Stimulated activated CD4-positive, alpha-beta T cell treated with anti-CD3 and anti-CD28 coated beads, Interleukin-15, amount 100 ng/mL, for 1 hour (primary cell): ENCODE measurements at places on chromosomes 3 and 15.

GRCh38 chr3:176776622-176777175, 420.6 kb downstream of the TBL1XR1 start:
- no peak for DNase-seq

GRCh38 chr3:46314517-46314916, 39.4 kb upstream of the CCR2 start:
- DNase-seq: no peak

- DNase-seq: no peak
These were observed 8.9 kb upstream of the CCDC50 start for GRCh38 chr3:191320316-191320715.

GRCh38 chr15:85837881-85838280, 43.2 kb upstream of the KLHL25 start:
- no peak for DNase-seq

- no peak for DNase-seq
These were observed 57.0 kb downstream of the ISG20 start for GRCh38 chr15:88695691-88696251.

GRCh38 chr3:123340336-123340735, 108.6 kb downstream of the ADCY5 start:
- DNase-seq: no peak

- DNase-seq: no peak
These were observed 10.3 kb downstream of the TM2D3 start for GRCh38 chr15:101641894-101642293.

GRCh38 chr3:49662021-49662420, 12.1 kb upstream of the APEH start:
- no peak for DNase-seq

- DNase-seq: no peak
These were observed 107.7 kb upstream of the EIF1B start for GRCh38 chr3:40201770-40202169.

DNA sequence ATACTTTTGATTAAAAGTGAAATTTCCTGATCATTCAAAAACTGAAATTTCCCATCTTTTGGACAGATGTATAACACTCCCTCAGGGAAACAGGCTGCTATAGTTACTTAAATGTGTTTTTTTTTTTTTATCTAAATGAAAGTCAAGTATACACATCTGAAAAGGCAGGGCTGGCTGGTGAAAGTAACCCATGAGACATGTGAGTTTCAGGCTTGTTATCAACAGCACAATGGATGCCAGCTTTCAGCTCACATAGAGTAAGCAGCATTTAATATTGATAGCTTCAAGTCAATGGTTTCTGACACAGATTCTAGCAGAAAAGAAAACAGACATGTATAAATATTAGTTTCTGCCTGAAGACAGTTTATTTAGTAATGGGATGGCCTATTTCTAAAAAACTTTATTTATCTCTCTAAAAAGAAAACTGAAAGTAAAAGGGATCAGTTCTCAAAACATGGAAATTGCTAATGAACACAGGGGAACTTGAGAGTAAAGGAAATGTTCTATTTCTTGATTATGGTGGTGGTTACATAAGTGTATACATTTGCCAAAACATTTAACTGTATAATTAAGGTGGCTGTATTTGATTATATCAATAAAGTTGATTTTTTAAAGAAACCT, 89.7 kb upstream of the CMC1 start:
- no peak for DNase-seq

GRCh38 chr15:86231864-86232721, 152.4 kb downstream of the AGBL1 start:
- peak; percentile 1 for DNase-seq

- DNase-seq: no peak
These were observed 60.8 kb downstream of the RYK start for GRCh38 chr3:134189849-134190248.

- DNase-seq: no peak
These were observed 134.0 kb downstream of the PGPEP1L start for GRCh38 chr15:98873441-98874218.

GRCh38 chr3:58743296-58743695, 76.7 kb upstream of the FAM3D start:
- no peak for DNase-seq

GRCh38 chr3:39028546-39028945, 23.2 kb downstream of the SCN11A start:
- DNase-seq: no peak

DNA sequence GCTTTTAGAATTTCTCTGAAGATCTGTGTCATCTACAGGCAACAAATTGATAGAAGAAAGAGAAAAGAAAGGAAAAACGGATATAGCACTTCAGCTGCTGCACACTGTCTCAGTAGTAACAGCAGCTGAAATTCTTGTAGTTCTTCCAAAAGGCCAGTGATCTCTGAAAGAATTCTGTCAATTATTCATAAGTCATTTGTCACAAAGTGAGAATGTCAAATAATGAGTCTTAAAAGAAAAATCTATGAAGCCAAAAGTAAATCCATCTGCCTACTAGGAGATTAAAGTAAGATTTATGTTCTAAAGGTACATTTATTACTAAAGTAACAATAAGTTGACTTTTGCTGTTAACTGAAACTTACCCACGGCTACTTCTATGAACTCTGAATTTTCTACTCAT, 24.6 kb downstream of the IFT80 start:
- no peak for DNase-seq

GRCh38 chr3:149654188-149654601, 3.6 kb downstream of the WWTR1 start:
- DNase-seq: no peak

GRCh38 chr3:50090984-50091383, 2.3 kb downstream of the RBM5 start:
- DNase-seq: no peak

DNA sequence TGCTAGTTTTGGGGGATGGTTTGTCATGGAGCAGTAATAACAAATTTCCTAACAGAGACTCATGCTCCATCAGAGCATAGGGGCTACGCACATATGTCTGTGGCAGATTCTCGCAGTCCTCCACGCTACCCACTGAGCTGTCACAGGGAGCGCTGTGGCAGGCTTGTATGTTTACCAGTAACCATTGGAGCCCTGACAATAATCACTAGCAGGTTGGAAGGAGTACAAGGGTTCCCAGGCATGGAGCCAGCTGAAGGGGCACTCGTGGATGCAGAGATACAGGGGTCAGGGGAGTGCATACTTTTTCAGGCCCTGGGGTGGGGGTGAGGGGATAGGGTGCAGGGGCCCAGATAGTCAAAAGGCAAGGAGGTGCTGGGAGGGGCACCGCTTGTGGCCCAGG, 7.9 kb upstream of the GP9 start:
- no peak for DNase-seq

- DNase-seq: no peak
These were observed 212.1 kb upstream of the P2RY1 start for GRCh38 chr3:152622811-152623167.

DNA sequence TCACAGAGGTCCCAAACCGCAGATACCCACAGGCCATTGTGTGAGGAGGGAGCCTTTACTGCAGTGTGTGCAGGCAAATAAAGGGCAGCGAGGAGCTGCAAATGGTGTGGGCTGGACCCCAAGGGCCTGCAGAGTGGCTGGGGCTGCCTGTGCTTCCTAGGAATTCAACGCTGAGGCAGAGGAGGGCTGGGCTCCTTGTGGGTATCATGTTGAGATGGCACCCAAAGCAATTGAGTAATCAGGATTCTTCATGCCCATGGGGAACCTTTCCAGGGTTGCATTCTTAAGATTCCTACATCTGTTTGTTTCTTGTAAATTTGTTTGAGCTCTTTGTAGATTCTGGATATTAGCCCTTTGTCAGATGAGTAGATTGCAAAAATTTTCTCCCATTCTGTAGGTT, 85.4 kb upstream of the LIPC start:
- DNase-seq: no peak

GRCh38 chr3:110886222-110886893, 185.3 kb upstream of the NECTIN3 start:
- no peak for DNase-seq

- no peak for DNase-seq
These were observed 17.2 kb downstream of the CASR start for GRCh38 chr3:122200661-122201060.

DNA sequence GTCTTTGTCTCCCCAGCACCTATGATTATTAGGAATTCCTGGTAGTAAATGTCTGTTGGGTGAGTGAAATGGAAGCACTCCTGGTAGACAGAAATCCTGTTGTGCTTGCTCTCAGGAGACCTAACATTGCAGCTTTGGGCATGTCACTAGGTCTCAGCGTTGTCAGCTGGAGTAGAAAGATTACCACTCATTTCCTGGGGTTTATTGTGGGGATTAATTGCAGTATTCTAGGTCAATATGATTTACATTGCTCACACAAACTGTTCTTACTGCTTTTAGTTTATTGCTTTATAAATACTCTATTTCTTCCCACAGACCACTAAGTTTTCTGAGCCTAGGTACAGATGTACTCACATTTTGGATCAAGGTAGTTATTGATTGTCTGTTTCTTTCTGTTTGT, 5.1 kb downstream of the TSEN2 start:
- DNase-seq: no peak

DNA sequence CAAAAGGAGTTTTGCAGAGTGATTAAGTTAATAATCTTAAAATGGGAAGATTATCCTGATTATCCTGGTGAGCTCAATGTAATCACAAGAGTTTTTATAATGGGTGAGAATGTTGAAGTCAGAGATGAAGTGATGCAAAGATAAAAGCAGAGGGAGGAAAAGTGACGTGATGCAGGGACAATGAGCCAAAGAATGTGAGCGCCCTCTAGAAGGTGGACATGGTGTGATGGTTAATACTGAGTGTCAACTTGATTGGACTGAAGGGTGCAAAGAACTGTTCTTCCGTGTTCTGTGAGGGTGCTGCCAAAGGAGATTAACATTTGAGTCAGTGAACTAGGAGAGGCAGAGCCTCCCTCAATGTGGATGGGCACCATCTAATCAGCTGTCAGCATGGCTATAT, 569.6 kb upstream of the AGTR1 start:
- no peak for DNase-seq

DNA sequence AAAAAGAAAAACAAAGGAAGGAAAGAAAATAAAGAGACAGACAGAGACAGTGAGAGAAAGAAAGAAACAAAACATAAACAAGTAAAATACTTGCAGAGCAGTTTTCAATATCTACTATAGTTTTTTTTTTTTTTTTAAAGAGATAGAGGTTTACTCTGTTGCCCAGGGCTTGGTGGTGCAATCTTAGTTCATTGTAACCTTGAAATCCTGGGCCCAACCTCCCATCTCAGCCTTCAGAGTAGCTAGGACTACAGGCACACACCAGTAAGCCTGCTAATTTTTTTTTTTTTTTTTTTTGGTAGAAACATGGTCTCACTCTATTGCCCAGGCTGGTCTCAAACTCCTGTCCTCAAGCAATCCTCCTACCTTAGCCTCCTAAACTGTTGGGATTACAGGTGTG, 23.1 kb downstream of the CLASP2 start:
- DNase-seq: no peak

- no peak for DNase-seq
These were observed 166.6 kb downstream of the SATB1 start for GRCh38 chr3:18258492-18258891.

DNA sequence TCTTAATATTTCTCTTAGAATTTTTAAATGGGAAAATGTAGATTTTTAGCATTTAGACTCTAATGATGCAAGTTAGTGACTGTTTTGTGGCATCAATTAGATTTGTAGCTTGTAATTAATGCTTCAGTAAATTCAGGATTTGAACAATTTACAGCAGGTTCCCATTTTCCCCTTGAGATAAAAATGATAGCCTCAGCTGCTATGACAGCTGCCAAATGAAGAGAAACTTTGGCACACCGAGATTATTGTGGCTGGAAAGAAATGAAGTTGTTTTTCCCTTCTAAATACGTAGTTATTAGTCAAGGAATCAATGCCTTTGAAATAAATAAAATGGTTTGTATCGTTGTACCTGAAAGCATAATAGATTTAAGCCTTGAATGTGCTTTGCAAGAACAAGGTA, 206.4 kb upstream of the P2RY1 start:
- no peak for DNase-seq

DNA sequence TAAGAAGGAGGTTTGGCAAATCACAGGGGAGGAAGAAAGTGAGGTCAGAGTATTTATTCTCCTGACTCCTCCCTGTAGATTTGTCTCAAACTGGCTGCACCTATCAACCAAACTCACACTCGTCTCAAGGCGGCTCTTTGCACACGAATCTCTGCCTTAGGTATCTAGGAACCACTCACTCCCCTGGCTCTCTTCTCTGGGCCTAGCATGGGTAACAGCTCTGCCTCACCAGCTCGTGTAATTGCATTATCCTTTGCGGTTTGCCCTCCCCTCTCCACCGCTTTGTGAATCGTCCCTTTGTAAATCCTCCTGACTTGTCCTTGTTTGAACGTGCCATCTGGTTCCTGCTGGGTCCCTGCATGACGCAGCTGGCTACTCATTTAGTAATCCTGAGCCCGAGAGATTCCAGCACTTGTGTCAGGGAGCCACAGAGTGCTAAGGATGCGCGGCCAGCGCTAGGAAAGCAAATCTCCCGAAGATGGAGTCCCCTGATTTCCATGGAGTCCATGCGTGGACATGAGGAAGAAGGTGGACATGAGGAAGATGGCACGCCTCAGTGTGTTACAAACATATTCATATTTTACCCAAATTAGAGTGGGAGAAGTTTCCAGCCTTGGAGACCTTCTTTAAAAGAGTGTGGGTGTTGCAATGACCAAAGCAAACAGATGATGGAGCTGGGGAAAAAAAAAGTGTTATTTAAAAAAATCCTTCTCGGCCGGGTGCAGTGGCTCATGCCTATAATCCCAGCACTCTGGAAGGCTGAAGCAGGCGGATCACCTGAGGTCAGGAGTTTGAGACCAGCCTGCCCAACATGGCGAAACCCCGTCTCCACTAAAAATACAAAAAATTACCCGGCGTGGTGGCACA, 26.7 kb downstream of the NRROS start:
- DNase-seq: no peak

DNA sequence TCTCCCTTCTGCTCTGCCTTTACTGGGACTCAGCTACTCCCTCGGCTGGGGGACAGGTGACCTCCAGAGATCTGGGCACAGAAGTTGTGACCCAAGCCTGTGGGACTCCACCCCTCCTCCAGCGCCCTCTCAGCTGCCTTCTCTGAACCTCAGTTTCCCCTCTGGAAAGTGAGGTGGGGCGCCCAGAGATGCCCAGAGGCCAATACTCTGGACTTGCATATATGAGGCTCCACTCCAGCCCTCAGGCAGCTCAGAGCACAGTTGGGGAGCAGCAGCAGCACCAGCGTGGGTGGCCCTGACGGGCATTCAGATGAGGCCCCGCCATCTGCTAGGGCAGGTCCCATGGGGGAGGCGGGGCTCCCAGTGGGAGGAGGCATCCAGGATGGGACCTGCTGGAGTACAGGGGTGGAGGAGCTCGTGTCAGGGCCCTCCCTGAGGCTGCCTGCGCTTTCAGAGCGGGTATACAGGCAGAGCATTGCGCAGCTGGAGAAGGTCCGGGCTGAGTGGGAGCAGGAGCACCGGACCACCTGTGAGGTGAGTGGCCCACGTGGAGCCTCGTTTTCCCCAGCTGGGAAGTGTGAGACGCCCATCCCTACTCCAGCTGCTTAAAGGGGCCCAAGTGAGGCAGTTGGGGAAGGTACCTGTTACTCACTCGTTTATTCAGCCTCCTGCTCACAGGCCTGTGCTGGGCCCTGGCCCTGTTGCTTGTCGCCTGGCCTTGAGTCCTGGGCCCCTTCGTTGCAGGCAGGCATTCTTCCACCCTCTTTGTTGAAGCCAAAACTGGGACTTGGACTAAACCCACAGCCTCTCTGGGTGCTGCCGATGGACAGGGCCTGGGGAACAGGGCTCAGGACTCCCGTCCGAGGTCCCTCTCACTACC, 35.4 kb downstream of the PSTPIP1 start:
- no peak for DNase-seq
